H54 (cell line): ENCODE measurements at places on chromosomes 6 and 20.

- DNase-seq, result no peak
Measured at GRCh38 chr6:89667872-89668556, 29.5 kb upstream of the LYRM2 start.

GRCh38 chr6:44381739-44382138 lies 5.8 kb upstream of the CDC5L start:
- no peak for DNase-seq

GRCh38 chr20:6870559-6870958 lies 103.1 kb downstream of the BMP2 start:
- no peak for DNase-seq

DNA sequence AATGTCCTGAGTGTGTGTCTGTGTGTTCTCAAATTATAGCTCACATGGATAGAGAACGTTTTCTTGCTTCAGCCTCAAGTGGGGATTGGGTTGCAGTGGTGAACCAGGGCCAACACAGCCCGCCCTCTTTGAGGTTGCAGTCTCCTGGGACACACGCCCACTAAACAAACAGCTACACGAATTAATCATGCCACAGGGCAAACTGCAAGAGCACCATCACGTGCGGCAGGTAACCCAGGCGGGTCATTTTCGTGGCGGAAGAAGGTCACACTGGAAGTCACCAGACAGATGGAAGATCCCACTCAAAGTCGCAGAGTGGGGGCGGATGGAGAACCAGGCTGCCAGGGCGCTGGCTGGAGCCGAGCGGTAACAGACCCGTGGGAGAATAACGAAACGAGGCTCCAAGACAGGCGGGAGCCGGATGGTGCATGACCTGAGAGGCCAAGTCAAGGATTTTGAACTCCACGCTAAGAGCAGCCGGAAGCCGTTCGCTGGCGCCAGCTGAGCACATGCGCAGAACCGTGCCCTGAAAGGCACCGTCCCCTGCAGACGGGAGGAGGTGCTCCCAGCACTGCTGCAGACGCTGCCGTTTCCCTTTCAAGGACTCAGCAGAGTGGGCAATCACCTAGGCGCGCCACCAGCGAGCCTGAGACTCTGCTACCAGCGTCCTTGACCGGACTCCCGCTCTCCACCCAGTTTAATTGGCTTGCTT lies 10.7 kb downstream of the DLL1 start:
- no peak for DNase-seq

DNA sequence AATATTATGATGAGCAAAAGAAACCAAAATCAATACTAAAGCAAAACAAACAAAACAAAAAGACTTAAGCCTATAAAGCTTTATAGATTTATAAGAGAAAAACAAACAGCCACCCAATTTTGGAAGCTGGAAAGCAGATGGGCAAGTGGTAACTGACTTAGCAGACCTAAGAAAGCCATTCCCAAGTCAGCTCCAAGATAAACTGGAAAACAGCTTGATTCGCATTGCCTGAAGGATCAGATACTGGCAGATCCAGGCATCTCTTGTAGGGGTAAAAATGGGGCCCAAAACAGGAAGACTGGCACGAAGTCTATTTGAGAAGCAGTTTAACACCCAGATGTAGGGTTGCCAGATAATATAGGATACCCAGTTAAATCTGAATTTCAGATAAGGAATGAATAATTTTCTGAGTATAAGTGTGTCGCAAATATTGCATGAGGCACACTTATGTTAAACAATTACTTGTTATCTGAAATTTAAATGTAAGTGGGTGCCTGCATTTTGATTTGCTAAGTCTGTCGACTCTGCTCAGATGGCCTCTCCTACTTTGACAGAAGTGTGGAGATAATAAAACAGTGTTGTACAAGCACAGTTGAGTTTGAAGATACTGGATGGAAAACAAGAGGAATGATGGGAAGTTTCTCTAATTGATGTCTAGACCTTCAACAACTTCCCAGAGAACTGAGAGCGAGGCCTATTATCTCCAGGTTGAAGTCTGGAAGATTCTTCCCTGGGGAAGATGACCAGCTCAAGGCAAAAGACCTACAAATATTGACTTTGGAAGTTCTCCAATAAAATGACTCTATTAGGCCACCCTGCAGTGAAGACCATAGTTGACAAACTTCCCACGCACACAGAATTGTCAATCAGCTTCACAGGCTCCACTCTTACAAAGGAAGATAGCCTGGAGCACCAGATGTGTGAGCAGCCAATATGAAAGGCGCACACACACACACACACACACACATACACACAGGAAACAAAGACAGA lies 113.4 kb downstream of the FAM50B start:
- DNase-seq, result no peak
